ENCODE measurements at places on chromosomes 6 and 20. TPM values are rescaled to one million over a fixed set of nuclear protein-coding genes. Genes with fewer than 3 reads are reported as not detected.

DNA sequence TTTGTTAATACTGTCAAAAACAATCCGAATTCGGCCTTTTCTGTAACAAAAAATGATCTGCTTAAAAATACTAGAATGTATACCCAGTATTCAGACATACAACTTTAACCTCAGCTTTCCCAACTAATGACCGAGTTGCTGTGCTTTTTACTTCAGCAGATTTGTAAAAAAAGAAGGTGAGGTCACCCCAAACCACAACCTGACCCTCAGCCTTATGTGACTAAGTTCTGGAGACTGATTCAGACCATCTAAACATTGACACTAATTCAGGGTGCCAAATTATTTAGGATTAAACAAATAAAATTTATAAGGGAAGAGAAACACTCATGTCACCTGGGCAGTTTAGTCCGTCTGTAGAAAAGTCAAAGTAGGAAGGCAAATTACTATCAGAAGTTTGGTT, 7.7 kb downstream of the CCN6 start:
- DNase-seq: no peak
- no peaks in the 10 kb centered on the region for H3K36me3 ChIP-seq
- no peak overlapping the region for H3K27ac ChIP-seq
- H3K27me3 ChIP-seq: peaks cover 5% of the 10 kb centered on the region

GRCh38 chr20:52425253-52425652, 233.7 kb upstream of the ZFP64 start:
- no peaks in the 10 kb centered on the region for H3K4me1 ChIP-seq
- H3K27ac ChIP-seq: no peak overlapping the region
- no peak for DNase-seq
- no peaks in the 10 kb centered on the region for H3K27me3 ChIP-seq
- H3K36me3 ChIP-seq: no peaks in the 10 kb centered on the region

- no peak for DNase-seq
- no peak overlapping the region for H3K4me3 ChIP-seq
- no peak overlapping the region for H3K27ac ChIP-seq
- H3K27me3 ChIP-seq: no peaks in the 10 kb centered on the region
- H3K4me1 ChIP-seq: peaks cover 3% of the 10 kb centered on the region
Measured at GRCh38 chr20:57375652-57376230, 15.5 kb upstream of the RBM38 start.

DNA sequence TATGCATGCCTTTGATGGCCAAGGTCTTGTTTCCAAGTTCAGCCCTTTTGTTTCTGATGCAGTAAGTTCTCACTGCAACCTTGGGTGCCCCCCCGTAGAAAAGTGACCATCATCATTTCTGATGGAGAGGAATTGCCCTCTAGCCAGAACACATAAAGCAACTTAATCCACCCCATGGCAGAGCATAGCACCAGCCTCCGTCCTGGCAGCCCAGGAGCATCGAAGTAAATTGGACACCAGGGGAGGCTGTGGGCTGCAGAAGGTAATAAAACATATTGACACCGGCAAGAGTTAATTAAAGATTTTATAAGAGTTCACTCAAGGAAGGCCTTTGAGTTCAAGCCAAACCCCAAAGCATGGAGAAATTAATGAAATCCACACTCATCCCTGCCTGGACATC, 39.2 kb upstream of the CST7 start:
- no peak overlapping the region for H3K4me3 ChIP-seq
- no peaks in the 10 kb centered on the region for H3K27me3 ChIP-seq
- DNase-seq: no peak
- H3K4me1 ChIP-seq: no peaks in the 10 kb centered on the region
- H3K27ac ChIP-seq: no peak overlapping the region

DNA sequence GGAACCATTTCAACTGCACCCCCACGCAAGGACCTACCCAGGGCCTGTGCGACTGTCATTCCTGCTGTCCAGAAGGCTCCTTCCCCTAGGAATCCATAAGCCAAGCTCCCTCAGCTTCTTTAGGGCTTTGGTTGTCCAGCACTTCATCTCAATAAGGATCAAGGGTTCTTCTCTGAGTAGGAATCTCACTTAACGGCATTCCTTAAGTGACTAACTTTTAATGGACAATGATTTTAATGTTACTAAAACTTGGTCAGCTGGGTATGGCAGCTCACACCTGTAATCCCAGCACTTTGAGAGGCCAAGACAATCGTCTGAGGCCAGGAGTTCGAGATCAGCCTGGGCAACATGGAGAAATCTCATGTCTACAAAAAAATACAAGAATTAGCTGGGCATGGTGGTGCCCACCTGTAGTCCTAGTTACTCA, 13.4 kb downstream of the UBE2V1 start:
- H3K27me3 ChIP-seq: no peaks in the 10 kb centered on the region
- H3K36me3 ChIP-seq: peaks cover 42% of the 10 kb centered on the region
- peaks cover 19% of the 10 kb centered on the region for H3K4me1 ChIP-seq
- H3K27ac ChIP-seq: no peak overlapping the region
- H3K4me3 ChIP-seq: no peak overlapping the region

- H3K4me3 ChIP-seq: no peak overlapping the region
- H3K4me1 ChIP-seq: no peaks in the 10 kb centered on the region
- H3K27ac ChIP-seq: no peak overlapping the region
- H3K36me3 ChIP-seq: no peaks in the 10 kb centered on the region
- no peaks in the 10 kb centered on the region for H3K27me3 ChIP-seq
Measured at GRCh38 chr6:76694795-76695194, 622.3 kb upstream of the IMPG1 start.

GRCh38 chr6:161115468-161115867, 123.9 kb downstream of the MAP3K4 start:
- peaks cover 13% of the 10 kb centered on the region for H3K4me1 ChIP-seq
- H3K27ac ChIP-seq: no peak overlapping the region
- H3K4me3 ChIP-seq: no peak overlapping the region

DNA sequence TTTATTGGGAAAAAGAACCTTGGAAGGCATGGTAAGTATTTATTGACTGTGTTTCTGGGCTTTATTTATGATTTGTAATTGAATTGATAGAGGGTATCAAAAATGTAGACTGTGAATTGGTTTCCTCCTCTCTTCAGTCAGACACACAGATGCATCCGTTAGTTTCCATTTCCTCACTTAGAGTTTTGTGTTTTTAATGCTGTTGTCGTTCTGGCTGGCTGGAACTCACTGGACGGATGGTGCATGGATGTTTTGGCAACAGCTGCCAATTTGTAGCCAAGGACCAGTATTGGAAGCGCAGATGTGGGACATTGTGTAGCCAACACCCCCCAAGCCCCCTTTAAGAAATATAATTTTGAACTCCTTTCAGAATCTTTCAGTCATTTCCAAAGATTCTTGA, 134.5 kb downstream of the JARID2 start:
- no peak for DNase-seq
- peaks cover 5% of the 10 kb centered on the region for H3K4me1 ChIP-seq
- H3K36me3 ChIP-seq: no peaks in the 10 kb centered on the region
- H3K27me3 ChIP-seq: no peaks in the 10 kb centered on the region
- no peak overlapping the region for H3K4me3 ChIP-seq

DNA sequence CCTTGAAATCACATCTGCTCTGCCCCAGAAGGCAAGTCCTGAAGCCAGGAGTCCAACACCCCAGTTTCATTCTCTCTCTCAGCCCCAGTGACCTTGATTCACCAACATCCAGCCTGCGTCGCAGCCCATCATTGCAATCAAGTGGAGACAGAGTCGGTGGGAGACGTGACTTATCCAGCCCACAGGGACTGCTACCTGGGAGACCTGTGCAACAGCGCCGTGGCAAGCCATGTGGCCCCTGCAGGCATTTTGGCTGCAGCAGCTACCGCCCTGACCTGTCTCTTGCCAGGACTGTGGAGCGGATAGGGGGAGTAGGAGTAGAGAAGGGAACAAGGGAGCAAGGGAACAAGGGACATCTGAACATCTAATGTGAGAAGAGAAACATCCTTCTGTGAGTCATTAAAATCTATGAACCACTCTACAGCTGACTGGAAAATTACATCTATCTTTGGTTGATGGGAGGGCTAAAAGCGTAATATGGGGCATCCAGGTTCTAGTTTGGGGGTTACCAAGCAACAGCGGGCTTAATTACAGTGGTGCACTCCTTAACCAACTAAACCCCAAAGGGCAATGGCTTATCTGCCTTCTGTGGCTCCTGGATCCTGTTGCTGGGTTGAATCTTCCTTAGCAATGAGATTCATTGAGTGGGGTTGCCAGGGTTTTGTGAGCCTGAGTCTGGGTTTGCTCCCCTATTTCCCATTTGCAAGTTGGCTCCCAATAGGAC, 2.5 kb downstream of the LY6G6D start:
- H3K4me3 ChIP-seq: no peak overlapping the region
- no peaks in the 10 kb centered on the region for H3K36me3 ChIP-seq
- DNase-seq: no peak
- no peaks in the 10 kb centered on the region for H3K4me1 ChIP-seq
- H3K27ac ChIP-seq: no peak overlapping the region

GRCh38 chr20:10618611-10619245, 55.1 kb downstream of the JAG1 start:
- no peak for DNase-seq
- H3K27me3 ChIP-seq: no peaks in the 10 kb centered on the region
- H3K4me3 ChIP-seq: no peak overlapping the region
- no peaks in the 10 kb centered on the region for H3K4me1 ChIP-seq

GRCh38 chr20:37347347-37347823, 1.4 kb downstream of the SRC start:
- DNase-seq: no peak
- H3K4me3 ChIP-seq: no peak overlapping the region
- no peak overlapping the region for H3K27ac ChIP-seq
- H3K36me3 ChIP-seq: no peaks in the 10 kb centered on the region

DNA sequence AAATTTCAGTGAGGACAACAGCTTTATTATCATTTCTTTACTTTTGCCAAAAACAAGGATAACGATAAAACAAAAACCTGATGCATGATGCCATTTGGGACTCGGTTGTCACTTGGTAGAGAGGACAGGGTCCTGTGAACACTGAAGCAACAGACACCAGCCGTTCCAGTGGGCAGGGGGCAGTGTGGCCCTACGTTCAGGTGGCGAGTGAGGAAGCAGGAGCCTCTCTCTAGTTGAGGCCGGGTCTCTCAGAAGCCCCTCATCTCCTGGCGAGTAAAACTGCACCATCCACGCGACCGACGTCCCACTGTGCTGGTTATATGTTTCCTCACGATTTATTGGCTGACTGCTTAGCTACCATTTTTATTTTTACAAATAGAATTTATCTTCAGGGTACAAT, 231.6 kb downstream of the THBS2 start:
- H3K4me3 ChIP-seq: no peak overlapping the region
- no peak overlapping the region for H3K27ac ChIP-seq
- H3K27me3 ChIP-seq: no peaks in the 10 kb centered on the region
- H3K4me1 ChIP-seq: no peaks in the 10 kb centered on the region

DNA sequence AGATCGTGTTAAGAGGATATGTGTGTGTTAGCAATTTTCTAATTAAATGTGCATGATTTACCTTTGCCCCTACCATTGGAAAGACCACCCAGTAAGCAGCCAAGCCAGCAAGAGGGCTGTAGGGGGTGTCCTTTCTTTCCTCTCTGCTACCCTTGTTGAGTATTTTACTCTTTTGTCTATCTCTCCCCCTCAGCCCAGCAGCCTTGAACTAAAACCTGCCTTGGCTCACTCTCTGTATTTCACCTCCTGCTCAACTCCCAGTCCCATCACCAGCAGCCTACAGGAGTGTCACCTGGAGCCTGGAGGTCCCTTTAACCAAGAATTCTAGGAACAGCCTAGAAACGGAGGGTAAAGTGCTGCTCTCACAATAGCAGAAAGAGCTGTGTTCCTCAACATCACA, 81.0 kb downstream of the HIVEP2 start:
- peak overlapping the region; percentile 11 for H3K4me3 ChIP-seq
- H3K27me3 ChIP-seq: no peaks in the 10 kb centered on the region
- DNase-seq: no peak
- H3K4me1 ChIP-seq: peaks cover 82% of the 10 kb centered on the region

DNA sequence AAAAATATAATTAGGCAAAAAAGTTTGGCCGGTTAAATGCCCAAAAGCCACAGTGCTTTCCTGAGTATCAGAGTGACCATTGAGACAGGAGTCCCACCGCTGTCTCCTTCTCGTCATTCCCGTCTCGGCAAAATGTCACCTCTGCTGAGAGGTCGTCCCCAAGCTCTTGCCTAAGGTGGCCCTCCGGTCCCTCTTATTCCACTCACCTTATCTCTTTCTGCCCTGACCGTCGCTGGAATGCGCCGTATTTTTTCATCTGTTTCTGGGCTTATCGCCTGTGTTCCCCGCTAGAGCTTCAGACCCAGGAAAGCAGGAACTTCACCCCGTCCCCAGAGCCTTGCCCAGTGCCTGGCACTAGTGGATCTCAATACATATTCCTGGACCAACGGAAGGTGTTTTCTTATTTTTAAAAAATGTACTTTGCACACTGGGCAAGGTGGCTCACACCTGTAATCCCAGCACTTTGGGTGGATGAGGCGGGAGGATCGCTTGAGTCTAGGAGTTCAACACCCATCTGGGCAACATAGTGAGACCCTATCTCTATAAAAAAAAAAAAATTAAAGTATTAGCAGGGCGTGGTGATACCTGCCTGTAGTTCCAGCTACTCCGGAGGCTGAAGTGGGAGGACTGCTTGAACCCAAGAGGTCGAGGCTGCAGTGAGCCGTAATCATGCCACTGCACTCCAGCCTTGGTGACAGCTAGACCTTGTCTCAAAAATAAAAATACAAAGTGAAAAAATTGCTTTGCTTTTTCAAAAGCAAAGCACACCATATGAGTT, 122.8 kb upstream of the PTPN1 start:
- peaks cover 4% of the 10 kb centered on the region for H3K27me3 ChIP-seq
- no peak overlapping the region for H3K27ac ChIP-seq
- H3K4me3 ChIP-seq: no peak overlapping the region
- no peak for DNase-seq

DNA sequence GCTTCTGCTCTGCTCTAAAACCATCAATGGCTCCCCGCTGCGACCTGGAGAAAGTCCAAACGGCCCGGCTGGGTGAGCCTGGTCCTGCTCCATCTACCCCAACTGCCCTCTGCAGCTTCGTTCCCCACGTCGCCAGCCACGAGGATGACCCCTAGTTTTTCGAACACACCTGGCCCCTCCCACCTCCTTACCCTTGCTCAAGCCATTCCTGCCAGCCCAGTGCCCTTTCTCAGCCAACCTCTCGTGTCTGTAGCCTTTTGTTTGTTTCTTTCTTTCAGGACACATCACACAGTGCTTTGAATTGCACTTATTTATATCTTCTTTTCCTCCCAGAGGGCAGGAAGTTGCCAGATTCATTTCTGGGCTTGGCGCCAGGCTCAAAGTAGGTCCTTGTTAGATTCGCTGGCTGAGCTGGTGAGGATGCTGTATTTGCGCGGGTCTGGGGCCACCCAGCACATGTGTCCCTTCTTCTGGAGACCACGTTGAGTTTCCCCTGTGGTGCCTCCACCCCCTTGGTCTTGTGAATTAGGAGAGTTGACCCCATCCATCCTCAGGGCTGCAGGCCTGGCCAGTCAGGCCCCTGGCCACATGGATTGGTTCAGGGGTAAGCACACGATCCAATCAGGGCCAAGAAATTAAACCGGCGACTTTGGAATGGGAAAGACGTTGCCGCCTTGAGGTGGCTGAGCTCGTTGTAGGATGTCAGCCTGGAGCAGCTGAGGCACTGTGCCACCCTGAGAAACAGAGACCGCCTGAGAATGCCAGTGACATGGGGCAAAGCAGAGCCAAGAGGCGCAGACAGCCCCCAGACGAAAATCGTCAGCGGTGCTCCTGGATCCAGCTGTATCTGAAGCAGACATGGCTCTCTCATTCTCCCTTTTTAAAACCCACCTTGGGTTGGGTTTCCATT, 156.0 kb downstream of the CEBPB start:
- H3K27me3 ChIP-seq: no peaks in the 10 kb centered on the region
- no peak overlapping the region for H3K27ac ChIP-seq
- no peaks in the 10 kb centered on the region for H3K4me1 ChIP-seq
- H3K36me3 ChIP-seq: no peaks in the 10 kb centered on the region
- DNase-seq: no peak
- H3K4me3 ChIP-seq: no peak overlapping the region

SPEF1 gene
- total RNA-seq: not detected

CRISP3 gene
- total RNA-seq: not detected

DTD1 gene
- 16.5 TPM for total RNA-seq

BACH2 gene
- 51.3 TPM for total RNA-seq

TTI1 gene
- 21.2 TPM for total RNA-seq

SSTR4 gene
- not detected for total RNA-seq

IL20RA gene
- not detected for total RNA-seq

CDKN1A gene
- total RNA-seq: 115 TPM
